Ascending aorta (tissue), 2 donors: ENCODE measurements at places on chromosomes 12 and 14. TPM values are rescaled to one million over a fixed set of nuclear protein-coding genes. Genes with fewer than 3 reads are reported as not detected.

TMEM121 gene
- total RNA-seq: 34.6 TPM

SERPINA10 gene
- not detected for total RNA-seq

GARIN6 gene
- total RNA-seq: not detected

AQP2 gene
- total RNA-seq: not detected

NGB gene
- not detected for total RNA-seq

HOXC6 gene
- 7.6 TPM for total RNA-seq

ASIC1 gene
- not detected for total RNA-seq

RASSF9 gene
- total RNA-seq: 1.9 TPM

DGKA gene
- total RNA-seq: 48.6 TPM

AHNAK2 gene
- total RNA-seq: 35.5 TPM

SYNE3 gene
- 84.1 TPM for total RNA-seq

CPM gene
- 48.1 TPM for total RNA-seq

BHLHE41 gene
- 2.9 TPM for total RNA-seq

BCL11B gene
- total RNA-seq: 0.85 TPM

KRT75 gene
- not detected for total RNA-seq

ARL6IP4 gene
- total RNA-seq: 197 TPM

KRT72 gene
- not detected for total RNA-seq

ARHGEF25 gene
- total RNA-seq: 47.8 TPM

PPFIA2 gene
- total RNA-seq: 15.0 TPM

RFLNA gene
- total RNA-seq: not detected

BRMS1L gene
- 7.7 TPM for total RNA-seq

DPY19L2 gene
- total RNA-seq: 3.2 TPM

MDP1 gene
- 58.8 TPM for total RNA-seq

FBLN5 gene
- total RNA-seq: 280 TPM

GPR132 gene
- total RNA-seq: not detected

C14orf93 gene
- total RNA-seq: 7.1 TPM

INHBE gene
- not detected for total RNA-seq

HELB gene
- total RNA-seq: 3.1 TPM

DEGS2 gene
- 1.6 TPM for total RNA-seq

KRT78 gene
- total RNA-seq: not detected

RFX4 gene
- not detected for total RNA-seq

CORO1C gene
- total RNA-seq: 106 TPM

SALL2 gene
- total RNA-seq: 18.0 TPM

RHEBL1 gene
- total RNA-seq: not detected

PPP1R1A gene
- total RNA-seq: 28.7 TPM

PLXNC1 gene
- total RNA-seq: 1.8 TPM

CPNE6 gene
- not detected for total RNA-seq

ST8SIA1 gene
- total RNA-seq: 9.7 TPM

POTEM gene
- not detected for total RNA-seq

TMEM179 gene
- total RNA-seq: not detected

HCAR1 gene
- not detected for total RNA-seq

NCOR2 gene
- 134 TPM for total RNA-seq
